Thyroid gland (tissue), 4 donors: ENCODE measurements at places on chromosomes 2 and 18.

DNA sequence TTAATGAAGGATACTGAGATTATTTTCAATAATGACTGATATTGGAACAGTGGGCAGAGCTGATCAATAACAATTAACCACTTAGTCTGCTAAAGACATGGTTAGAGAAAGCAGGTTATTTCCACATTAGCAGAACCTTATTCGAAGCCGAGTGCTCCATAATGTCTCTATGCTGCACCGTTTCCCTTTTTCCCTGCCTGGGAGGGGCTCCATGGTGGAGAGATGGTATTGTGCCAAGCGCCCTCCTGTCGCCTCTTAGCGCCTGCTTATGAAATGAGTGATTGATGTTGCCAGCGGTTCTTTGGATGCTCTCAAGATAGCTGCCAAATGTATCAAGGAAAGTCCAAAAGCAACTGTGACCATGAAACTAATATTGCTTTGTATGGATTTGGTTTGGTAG lies 34.6 kb upstream of the INSIG2 start:
- DNase-seq = no peak

GRCh38 chr2:43326101-43326825 lies 99.9 kb upstream of the ZFP36L2 start:
- no peak for DNase-seq

DNA sequence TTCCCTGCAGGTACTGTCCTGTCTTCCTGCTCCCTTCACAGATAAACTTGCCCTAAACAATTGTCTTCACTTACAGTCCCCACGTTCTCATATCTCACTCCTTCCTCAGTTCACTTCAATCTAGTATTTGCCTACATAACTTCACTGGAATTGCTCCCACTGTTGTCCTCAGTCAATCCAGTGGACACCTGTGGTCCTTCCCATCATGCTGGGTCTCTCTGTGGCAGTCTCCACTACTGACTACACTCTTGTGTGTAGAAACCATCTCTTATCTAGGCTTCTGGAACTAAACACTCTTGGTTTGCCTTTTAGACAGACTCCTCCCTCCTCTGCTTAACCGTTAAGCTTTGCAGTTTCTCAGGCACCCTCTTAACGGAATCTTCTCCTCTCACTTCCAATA lies 58.8 kb downstream of the COPS8 start:
- no peak for DNase-seq

- no peak for DNase-seq
Measured at GRCh38 chr2:163656622-163657280, 79.1 kb downstream of the FIGN start.

- no peak for DNase-seq
Measured at GRCh38 chr2:168156661-168157060, 90.7 kb downstream of the STK39 start.

GRCh38 chr2:136727973-136728699 lies 37.2 kb upstream of the THSD7B start:
- no peak for DNase-seq

- DNase-seq = no peak
Measured at GRCh38 chr2:191325651-191326365, 80.6 kb downstream of the MYO1B start.

- DNase-seq = no peak
Measured at GRCh38 chr2:186554429-186554828, 35.4 kb upstream of the ITGAV start.
